ENCODE measurements at places on chromosomes 4 and X.

GRCh38 chr4:22485737-22486136 is 30.1 kb downstream of the ADGRA3 start:
- no peak for DNase-seq

DNA sequence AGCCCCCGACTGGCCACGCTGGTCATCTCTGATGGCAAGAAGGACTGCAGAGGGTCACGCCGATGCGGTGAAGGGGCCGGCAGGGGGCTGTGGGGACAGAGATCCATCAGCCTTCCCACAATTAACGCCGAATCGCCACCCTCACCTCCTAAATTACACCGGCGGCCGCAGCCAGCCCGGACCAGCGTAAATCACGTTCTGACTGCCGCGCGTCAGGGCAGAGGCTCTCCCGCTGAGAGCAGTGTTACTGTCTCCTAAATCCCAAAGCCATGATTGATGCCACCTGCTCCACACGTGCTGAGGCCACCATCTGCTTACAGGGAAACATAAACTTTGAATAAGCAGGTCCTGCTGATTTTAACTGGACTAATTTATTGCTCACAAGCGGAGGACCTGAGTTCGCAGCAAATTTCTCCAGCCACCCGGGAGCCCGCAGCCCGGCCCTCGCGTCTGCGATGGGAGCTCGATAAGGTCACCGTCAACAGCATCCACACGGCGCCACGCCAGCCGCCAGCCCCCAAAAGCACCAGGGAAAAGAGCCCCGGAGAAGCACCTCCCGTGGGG is 127.3 kb upstream of the NKX1-1 start:
- DNase-seq: no peak

DNA sequence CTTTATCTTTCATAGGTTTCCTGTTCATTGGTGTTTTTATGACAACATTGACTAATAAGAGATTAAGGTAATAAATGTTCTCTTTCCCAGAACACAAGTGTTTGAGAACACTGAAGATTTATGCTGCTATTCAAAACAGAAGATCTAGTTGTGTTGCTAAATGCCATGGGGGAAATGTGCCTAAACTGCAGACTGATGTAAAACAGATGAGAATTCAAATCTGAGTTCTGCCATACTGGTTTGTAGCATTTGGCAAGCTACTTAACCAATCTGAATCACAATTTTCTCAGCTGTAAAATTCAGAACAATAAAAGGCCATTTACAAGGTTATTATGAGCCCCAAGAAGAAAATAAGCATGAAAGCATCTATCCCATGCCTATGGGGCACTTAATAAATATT is 2.3 kb downstream of the SLC10A6 start:
- DNase-seq: no peak

GRCh38 chrX:131728295-131729145 is 184.6 kb downstream of the OR13H1 start:
- DNase-seq: no peak

- no peak for DNase-seq
Measured at GRCh38 chr4:74733756-74734155, 60.6 kb downstream of the BTC start.

DNA sequence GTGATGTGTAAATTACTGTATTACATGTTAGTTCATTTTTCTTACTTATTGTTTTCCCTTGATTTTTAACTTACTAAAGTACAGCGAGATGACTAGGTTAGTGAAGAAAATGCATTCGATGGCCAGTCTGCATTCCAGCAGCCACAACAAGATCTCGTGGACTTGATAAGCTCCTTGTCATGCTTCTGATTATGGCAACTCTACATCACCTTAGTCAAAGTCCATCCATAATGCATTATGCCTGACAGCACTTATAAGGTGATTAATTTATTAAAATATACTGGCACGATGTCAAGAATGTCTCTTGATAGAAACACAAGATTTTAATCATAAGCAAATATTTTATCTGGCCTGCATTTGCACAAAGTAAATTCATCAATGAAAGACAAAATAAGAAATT is 109.9 kb upstream of the NAP1L5 start:
- no peak for DNase-seq

GRCh38 chrX:48465336-48465933 is 4.6 kb downstream of the SLC38A5 start:
- DNase-seq: no peak

DNA sequence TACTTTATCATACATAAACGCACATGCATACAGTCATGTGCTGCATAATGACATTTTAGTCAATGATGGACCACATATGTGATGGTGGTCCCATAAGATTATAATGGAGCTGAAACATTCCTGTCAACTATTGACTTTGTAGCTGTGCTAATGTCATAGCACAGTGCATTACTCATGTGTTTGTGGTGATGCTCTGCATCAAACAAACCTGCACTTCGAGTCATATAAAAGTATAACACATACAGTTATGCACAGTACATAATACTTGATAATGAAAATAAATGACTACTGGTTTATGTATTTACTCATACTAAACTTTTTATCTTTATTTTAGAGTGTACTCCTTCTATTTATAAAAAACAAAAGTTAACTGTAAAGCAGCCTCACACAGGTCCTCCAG is 60.5 kb upstream of the MCUB start:
- DNase-seq: no peak

- no peak for DNase-seq
Measured at GRCh38 chr4:90198086-90198847, 71.1 kb downstream of the CCSER1 start.

GRCh38 chr4:145132511-145133098 is 34.5 kb downstream of the ABCE1 start:
- DNase-seq: no peak

- no peak for DNase-seq
Measured at GRCh38 chr4:144223149-144223548, 82.6 kb upstream of the GYPA start.

- DNase-seq: no peak
Measured at GRCh38 chr4:39497909-39498726, 29.1 kb downstream of the UGDH start.

DNA sequence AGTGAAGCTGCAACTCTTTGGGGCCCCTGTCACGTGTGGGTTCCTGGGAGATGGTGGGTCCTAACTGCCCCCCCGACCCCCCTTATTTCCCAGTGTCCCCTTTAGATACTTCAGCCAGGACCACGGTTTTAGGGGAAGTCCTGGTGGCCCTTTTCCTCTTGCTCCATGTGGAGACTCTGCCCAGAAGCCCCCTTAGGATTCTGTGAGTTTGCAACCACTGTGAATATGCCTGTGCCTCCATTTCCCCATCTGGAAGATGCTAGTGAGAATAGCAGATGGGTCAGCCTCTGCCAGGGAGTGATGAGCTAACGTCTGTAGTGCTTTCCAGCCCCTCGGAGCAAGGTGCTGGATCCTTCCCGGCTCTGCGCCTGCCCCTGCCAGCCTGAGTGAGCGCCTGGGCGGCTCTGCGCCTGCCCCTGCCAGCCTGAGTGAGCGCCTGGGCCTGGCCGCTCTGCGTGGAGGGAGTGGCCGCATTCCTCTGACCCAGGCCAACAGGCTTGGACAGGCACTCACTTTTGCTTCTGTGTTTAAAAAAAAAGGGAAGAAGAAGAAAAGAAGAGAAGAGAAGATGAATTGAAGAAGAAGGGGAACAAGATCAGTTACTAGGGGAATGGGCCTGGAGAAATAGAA is 6.7 kb upstream of the CITED1 start:
- DNase-seq: no peak

DNA sequence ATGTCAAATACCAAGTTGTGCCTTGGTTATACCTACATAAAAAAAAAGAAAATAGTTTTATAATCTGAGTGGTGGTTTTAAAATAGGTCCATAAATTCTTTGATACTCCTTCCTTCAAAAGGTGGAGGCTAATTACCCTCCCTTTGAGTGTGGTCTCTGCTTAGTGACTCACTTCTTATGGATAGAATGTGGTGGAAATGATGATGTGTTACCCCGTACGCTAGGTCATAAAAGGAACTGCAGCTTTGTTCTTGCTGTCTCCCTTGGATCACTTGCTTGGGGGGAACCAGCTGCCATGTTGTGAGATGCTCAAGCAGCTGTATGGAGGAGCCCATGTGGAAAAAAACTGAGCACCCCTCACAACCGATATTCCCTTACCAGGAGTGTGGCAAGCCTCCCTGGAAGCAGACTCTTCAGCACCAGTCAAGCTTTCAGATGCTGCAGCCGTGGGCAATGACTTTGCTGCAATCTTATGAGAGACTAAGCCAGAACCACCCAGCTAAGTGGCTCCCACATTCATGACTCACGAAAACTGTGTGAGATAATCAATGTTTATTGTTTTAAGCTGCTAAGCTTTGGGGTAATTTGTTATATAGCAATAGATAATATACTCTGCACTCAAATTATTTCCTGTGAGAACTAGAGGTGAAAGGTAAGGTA is 195.0 kb upstream of the GATB start:
- no peak for DNase-seq

GRCh38 chrX:77422891-77423648 is 24.1 kb upstream of the FGF16 start:
- no peak for DNase-seq

GRCh38 chr4:66906314-66906713 is 639.0 kb downstream of the CENPC start:
- no peak for DNase-seq

DNA sequence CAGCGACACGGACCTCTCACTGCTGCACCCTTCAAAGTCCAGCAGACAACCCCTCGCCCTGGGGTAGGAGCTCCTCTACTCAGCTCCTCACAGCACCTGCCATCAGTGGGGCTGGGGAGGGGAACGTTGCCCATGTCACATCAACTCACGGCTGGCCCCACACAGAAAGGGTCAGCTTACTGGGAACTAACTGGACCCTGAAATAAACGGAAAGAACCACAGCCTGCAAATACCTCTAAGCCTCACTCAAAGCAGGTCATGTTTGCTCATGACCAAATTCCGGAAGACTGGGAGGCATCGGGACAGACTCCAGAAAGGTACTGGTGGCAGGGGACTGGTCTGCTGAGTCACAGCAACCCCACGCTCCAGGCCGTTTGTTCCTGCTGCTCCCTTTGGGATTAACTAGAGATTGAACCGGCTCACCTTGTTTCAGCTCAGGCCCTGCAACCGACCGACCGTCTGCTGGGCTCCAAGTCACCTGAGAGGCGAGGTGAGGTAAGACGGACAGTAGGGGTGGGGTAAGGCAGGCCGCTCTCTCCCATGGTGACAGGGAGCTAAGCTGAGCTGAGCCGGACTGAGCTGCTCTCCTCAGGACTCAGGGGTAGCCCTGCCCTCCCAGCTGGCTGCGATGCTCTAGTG is 5.6 kb downstream of the G6PD start:
- no peak for DNase-seq

- peak; percentile 26 for DNase-seq
Measured at GRCh38 chr4:6469898-6470501, 2.4 kb downstream of the PPP2R2C start.
